ENCODE measurements at places on chromosomes 6 and 20. TPM values are rescaled to one million over a fixed set of nuclear protein-coding genes. Genes with fewer than 3 reads are reported as not detected.

Gene FAM50B
- total RNA-seq = 3.9 TPM

Gene ZFP64
- total RNA-seq = 14.3 TPM

Gene ADGRF1
- not detected for total RNA-seq

Gene DOK5
- 4.2 TPM for total RNA-seq

Gene TRAPPC3L
- not detected for total RNA-seq

GRCh38 chr20:37274851-37275524, 13.4 kb upstream of the GHRH start:
- no peak for DNase-seq

Gene OR2B6
- total RNA-seq = not detected

- no peak for DNase-seq
Observed at GRCh38 chr6:101241442-101241841, 152.1 kb upstream of the GRIK2 start.

Gene CFB
- 1.8 TPM for total RNA-seq

DNA sequence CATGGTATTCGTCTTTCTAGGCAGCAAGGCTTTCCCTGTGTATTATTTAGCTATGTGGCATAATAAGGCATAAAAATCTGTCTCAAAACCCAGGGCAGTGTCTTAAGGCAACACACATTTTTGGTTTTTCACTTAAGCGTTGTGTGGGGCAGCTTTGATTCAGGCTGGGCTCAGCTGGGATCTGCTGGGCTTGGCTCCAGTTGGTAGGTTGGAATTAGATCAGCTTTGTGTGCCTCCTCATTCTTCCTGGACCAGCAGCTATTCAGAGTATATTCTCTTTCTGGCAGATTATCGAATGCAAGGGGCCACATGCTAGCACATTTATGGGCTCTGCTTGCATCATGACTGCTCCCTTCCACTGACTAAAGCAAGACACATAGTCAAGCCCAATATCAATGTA, 487.9 kb downstream of the RFPL4B start:
- DNase-seq = no peak

Gene SLC4A11
- 0.28 TPM for total RNA-seq

Gene LY6G5C
- total RNA-seq = 0.18 TPM
